Fibroblast of skin of left quadriceps (primary cell): ENCODE measurements at places on chromosomes 2 and 18.

DNA sequence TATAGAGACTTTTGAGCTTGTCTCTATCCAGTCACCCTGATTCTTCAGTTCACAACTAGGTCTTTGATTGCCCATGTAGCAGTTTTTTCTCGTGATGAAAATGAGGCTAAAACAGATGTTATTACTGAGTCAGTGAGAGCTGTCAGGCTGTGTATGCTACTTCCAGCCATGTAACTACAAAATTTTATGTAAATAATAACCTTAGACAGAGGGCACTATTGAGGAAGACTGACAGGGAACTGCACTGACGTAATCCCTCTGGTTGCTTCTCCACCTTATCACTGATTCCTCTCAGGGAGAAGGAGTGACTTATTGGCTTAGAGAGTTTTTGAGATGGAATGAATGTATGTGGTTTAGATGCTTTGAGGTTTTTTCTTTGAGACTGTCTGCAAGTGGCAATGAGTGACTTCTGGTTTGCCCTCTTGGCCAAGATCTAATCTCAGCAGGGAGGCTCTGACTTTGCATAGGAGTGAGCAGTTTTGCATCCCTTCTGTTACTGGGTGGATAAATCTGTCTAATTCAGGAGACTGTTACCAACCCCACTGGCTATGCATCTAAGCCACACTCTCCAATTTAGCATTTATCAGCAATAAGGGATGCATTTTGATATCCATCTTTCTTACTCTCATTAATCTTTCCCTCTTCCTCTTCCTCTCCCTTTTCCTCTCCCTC lies 555.2 kb upstream of the FANCL start:
- no peak for DNase-seq

GRCh38 chr2:15816674-15817406 lies 123.5 kb upstream of the MYCN start:
- no peak for DNase-seq

GRCh38 chr2:183070942-183071844 lies 7.4 kb upstream of the DUSP19 start:
- DNase-seq: no peak

GRCh38 chr2:169623235-169623634 lies 39.1 kb downstream of the PPIG start:
- DNase-seq: no peak

DNA sequence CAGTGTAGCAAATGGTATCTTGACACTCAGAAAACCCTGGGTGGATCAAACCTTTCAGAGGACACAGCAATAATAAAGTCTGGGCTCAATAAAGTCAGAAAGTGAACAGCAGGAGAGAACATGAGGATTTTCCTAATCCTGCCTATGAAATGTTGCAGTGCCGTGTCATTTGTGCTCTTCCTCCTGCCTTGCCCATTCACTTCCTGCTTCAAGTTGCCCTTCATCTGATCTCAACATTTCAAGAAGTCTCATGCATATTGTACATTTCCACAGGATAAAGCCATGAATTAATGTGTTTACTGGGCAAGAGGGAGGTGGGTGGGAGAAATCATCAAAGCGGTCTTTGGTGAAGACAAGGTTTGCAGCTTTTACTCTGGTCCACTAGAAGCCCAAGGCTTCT lies 51.1 kb upstream of the STPG4 start:
- no peak for DNase-seq

DNA sequence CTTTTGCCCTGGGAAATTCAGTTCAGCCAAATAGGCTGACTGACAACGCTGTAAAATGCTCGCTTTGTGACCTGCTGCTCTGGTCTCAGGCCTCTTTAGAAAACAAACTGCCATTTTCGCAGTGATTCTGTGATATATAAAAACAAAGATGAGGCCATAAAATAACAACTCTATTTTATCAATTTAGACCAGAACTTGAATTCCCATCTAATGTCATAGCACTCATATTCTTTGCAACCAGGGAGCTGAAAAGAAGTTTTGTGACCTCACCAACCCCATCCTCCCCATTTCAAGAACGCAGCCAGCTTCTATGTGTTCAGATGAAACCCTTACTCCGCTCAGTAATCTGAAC lies 40.3 kb downstream of the TCF4 start:
- no peak for DNase-seq

DNA sequence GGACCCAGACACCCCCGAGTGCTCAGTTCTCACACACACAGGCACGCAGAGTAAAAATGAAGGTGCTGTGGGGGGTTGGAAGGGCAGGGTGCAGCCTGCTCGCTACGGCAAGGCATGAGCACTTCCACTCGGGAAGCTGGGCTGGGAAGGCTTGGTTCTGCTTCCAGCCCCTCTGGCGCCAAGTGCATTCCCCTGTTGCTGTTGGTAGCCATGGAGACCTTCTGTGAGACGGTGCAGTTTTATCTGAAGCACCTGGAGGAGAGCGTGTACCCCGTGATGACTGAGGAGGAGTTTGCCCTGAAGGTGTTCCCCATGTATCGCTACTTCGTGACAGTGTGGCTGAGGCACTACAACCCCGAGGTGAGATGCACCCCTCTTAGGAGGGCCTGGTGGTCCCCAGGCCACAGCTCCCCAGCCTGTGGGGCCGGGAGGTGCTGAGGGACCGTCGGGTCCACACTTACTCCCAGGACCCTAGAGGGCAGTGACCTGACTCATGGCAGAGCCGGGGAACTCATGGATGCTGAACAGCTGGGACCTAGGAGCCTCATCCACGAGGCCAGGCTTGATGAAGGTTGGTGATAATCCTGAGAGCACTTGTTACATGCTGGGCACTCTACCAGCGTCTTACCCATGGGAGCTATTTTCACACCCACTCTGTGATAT lies 15.5 kb downstream of the MROH2A start:
- DNase-seq: no peak

GRCh38 chr2:109259671-109260070 lies 130.7 kb downstream of the SH3RF3 start:
- no peak for DNase-seq

- DNase-seq: no peak
Measured at GRCh38 chr2:64165706-64166105, 21.5 kb upstream of the PELI1 start.

GRCh38 chr2:231370749-231371429 lies 24.6 kb upstream of the B3GNT7 start:
- DNase-seq: no peak

DNA sequence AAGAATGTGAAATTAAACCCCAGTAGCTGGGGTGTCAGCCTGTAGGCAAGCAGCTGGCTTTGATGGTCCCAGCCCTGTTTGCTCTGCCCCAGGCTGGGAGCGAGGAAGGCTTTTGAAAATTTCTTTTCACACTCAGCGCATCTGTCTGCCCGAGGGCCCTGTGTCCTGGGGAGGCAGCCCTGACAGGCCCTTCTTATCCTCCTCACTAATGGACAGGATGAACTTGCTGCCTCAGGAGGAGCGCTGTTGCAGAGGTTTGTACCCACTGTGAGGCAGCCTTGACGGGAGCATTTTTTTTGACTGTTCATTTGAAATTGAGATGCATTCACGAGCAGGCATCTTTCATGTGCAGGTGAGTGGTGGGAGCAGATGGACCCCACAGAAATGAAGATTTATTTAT lies 62.4 kb downstream of the SERPINB8 start:
- DNase-seq: no peak

- no peak for DNase-seq
Measured at GRCh38 chr18:7157760-7158159, 40.2 kb upstream of the LAMA1 start.

DNA sequence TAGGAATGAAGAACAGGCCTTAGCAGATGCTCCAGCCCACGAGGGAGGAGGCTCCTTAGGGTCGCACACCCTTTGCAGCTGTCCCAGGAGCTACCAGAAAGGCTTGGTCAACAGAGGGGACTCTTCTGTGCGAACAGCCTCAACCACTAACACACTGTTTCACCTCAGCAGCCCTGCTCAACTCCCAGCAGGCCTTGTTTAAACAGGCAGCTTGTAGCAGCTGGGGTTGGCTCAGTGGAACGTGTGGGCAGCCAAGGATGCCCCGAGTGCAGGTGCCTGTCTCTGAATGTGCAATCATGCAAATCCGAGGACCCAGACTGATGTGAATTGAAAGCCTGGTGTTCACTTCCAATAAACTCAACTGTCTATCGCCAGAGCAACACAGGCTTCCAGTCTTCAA lies 88.7 kb upstream of the CXCR4 start:
- no peak for DNase-seq

GRCh38 chr2:3432693-3433338 lies 53.3 kb downstream of the TRAPPC12 start:
- no peak for DNase-seq

DNA sequence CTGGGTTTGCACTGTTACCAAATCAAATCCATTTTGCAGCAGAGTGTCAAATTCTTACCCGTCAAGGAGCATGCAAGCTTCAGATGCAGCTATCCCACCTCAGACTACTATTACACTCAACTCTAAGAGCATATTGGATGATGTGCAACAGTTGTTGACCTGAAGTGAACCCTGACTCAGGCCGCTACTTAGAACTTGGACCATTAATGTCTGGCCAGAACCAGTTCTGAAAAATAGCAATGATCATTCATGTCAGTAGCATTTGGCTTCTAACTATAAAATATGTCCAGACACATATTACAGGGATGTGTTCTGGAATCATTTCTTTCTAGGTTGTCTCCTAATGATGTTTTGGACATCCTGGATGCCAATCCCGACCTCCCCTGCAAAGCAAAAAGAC lies 135.5 kb upstream of the PKDCC start:
- DNase-seq: no peak

GRCh38 chr2:138084206-138084605 lies 119.9 kb downstream of the HNMT start:
- DNase-seq: no peak

DNA sequence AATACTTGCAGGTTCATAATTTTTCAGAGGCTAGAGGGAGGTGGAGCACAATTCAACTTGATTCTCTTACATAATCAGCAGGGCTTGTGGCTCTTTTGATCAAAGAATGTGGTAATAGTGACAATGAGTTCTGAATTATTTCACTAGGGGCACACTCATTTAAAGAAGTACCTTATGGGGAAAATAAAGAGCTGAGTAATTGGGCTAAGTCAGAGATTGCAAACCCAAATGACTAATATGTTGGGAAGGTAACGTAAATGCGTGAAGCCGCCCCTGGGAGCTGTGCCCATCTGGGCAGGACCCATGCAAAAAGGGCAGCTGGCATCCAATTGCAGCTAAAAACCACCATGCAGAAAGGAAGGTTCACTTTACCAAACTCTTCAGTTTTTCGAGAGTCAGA lies 35.3 kb downstream of the NCKAP5 start:
- no peak for DNase-seq

GRCh38 chr18:52435301-52435700 lies 95.3 kb downstream of the DCC start:
- no peak for DNase-seq

- no peak for DNase-seq
Measured at GRCh38 chr2:75089471-75089870, 109.8 kb downstream of the TACR1 start.

GRCh38 chr2:237121321-237121720 lies 35.6 kb downstream of the COPS8 start:
- DNase-seq: no peak

DNA sequence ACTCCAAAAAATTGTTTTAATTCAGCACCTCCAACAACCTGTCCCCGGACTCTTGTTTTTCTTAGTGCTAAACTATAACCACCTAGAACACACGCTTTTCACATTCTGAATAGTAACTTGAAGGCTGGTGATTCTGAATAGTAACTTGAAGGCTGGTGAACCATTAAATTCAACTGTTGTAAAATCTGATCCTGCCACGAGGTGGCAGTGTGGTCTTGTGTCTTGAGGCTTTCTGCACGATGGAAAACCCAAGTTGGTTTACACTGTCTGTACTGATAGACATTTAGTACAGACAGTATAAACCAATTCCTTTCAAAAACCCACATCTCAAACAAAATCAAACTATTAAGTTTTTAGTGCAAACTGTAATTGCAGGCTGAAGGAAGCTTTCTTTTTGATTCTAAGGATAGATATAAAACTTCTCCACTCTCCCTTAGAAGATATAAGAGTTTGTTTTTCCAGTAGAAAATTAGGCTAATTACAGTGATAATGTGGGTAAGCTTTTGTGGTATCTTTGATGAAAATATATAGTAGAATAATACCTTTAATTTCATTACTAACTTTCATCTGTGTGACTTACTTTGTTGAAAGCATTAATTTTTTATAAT lies 57.6 kb downstream of the VAPA start:
- peak; percentile 67 for DNase-seq

DNA sequence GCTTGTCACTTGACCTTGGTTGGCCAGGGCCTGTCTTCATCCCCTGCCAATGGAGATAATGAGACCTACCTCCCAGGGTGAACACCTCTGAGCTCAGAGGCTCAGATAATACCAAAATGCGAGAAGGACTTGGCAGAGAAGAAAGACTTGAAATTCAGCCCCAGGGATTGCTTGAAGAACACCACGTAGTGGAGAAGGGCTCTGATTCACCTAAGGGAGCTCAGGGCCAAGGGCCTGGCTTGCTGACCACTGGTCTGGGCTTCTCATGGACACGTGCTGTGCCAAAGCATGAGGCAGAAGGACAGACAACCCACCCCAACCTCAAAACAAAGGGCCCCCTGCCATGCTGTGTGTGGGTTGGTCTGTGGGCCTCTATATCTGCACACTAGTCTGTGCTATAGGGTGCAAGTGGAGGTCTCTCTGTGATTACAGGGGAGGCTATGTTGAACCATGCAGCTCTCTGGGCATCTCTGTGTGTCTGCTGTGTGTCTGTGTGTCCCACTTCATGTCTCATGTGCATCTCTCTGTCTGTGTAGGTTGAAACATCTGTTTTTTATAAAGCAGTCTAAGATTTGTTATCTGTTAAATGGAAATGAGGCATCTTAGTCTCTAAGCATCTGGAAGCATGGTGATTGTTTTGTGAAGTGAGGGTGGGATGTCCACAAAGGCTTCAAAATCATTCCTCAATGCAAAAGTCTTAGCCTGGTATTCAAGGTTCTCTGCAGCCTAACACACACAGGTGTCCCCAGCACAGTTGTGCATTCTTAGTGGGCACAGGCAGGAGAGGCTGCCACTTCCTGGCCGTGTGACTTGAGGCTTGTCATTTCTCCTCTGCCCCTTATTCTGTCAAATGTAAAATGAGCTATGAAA lies 61.0 kb upstream of the EPAS1 start:
- no peak for DNase-seq

- peak; percentile 19 for DNase-seq
Measured at GRCh38 chr2:210477496-210477895, 937 bp upstream of the LANCL1 start.

DNA sequence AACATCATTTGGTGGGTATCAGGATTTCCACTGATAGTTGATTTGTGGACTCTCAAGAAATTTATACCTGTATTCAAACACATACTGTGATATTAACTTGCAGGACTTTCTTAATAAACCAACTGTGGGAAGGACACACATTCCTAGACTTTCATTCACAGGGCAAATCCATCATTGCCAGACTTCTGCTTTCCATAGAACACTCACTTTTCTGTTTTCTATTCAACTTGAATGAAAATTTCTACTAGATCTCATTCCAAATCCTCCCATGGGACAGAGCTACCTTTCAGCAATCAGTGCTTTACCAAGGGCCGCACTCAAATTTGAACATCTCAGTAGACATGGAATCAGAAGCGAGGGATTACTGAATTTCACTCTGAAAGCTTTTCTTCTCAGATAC lies 612.5 kb downstream of the IRS1 start:
- DNase-seq: no peak
